Uterine smooth muscle cell (primary cell): ENCODE measurements at places on chromosomes 16 and 17. TPM values are rescaled to one million over a fixed set of nuclear protein-coding genes. Genes with fewer than 3 reads are reported as not detected.

KRT28 gene
- total RNA-seq = not detected in 2 replicates

ZNRF1 gene
- total RNA-seq = 13.9 and 17.7 TPM in 2 replicates

PDILT gene
- total RNA-seq = not detected in 2 replicates

KRT24 gene
- not detected in 2 replicates for total RNA-seq

RAP1GAP2 gene
- total RNA-seq = 2.4 and 3.7 TPM in 2 replicates

MYH2 gene
- under 0.01 and 0.12 TPM in 2 replicates for total RNA-seq

SOST gene
- total RNA-seq = not detected in 2 replicates

GUCY2D gene
- total RNA-seq = under 0.01 TPM in 2 replicates

PRR14 gene
- total RNA-seq = 4.8 and 5.1 TPM in 2 replicates

ITGAD gene
- total RNA-seq = not detected in 2 replicates

KRT33A gene
- total RNA-seq = not detected in 2 replicates

CLEC10A gene
- not detected in 2 replicates for total RNA-seq

SLC2A4 gene
- total RNA-seq = under 0.01 TPM in 2 replicates

NPIPB4 gene
- 34.2 and 43.6 TPM in 2 replicates for total RNA-seq

OTOA gene
- total RNA-seq = under 0.01 TPM in 2 replicates

CD300LD gene
- total RNA-seq = not detected in 2 replicates

ACSM5 gene
- total RNA-seq = 0.50 and 0.66 TPM in 2 replicates

TLE7 gene
- total RNA-seq = not detected in 2 replicates

UBE2O gene
- total RNA-seq = 23.1 and 24.7 TPM in 2 replicates

CCR7 gene
- not detected in 2 replicates for total RNA-seq

MEFV gene
- total RNA-seq = 0.12 TPM in 1 of 2 replicates, not detected in the other

CES5A gene
- total RNA-seq = not detected in 2 replicates

TSNAXIP1 gene
- 0.50 and 0.89 TPM in 2 replicates for total RNA-seq

KRTAP9-8 gene
- total RNA-seq = not detected in 2 replicates
